ENCODE measurements at places on chromosomes 11 and 22.

- DNase-seq, result no peak
Measured at GRCh38 chr11:35160246-35160824, 21.4 kb downstream of the CD44 start.

DNA sequence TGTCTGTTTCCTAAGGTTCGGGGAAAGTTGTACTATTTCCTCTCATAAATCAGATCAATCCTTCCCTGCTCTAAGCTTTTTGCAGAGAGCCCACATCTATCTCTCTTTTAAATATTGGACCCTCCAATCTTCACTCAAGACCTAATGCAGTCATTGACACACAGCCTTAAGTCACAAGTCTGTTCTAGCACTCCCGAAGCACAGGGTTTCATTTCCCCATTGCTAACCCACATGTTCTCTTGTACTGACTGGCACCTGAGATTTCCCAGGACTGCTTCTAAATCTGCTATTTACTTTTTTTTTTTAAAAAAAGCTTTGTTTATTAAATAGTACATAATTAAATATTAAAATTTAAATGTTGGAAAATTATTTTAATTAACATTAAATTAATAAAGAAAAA lies 674.7 kb downstream of the TBC1D22A start:
- no peak for DNase-seq

DNA sequence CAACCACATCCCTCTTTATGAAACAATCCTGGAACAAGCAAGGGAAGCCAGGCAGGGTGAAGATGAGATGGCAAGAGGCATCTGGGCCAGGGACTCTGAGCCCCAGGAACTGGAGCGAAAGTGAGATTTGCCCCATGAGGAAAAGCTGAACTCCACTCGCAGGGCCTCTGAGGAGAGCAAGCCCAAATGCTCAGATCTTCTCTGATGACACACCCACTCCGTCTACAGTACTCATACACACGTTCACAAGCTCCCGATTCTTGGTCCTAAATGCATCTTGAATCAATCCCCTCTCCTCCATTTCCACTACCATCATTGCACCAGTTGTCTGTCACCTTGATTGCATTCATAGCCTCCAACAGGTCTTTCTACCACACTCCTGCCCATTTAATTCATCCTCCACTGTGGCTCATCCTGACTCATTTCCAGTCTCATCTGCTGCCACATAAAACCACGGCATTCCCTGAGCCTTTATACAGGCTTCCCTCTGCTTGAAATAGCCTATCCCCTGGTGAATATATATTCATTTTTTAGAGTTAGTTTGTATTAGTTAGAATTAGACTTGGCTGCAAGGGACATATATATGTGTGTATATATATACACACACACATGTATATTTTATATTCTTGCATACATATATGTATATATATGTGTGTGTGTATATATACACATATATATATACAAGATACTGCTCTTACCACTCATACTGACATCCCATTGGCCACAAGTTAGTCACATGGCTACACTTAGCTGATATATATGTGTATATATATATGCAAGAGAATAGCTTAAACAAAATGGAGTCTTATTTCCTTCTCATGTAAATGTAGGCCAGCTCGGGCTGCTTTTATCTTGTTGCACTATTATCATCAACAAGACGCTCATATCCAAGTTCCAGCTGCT lies 1.4 kb upstream of the APOA5 start:
- no peak for DNase-seq

DNA sequence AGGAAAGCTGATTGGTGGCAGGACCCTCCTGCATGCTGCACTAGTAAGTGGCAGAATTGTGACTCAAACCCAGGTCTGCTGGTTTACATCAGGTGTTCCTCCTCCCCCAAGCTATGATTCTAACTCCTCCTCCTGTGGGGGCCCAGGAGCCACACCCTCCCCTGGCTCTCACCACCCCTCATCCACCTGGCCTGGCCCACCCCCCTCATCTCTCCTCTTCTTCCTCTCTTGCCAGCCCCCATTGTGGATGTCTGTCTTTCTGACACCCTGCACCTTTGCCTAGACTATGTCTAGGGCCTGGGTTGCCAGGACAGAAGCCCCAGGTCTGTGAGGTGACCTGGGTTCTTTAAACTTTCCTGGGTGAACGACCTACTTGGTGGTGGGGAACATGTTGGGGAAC lies 59.9 kb downstream of the GRIK4 start:
- no peak for DNase-seq

- DNase-seq, result no peak
Measured at GRCh38 chr11:103842795-103843194, 193.6 kb upstream of the DDI1 start.

DNA sequence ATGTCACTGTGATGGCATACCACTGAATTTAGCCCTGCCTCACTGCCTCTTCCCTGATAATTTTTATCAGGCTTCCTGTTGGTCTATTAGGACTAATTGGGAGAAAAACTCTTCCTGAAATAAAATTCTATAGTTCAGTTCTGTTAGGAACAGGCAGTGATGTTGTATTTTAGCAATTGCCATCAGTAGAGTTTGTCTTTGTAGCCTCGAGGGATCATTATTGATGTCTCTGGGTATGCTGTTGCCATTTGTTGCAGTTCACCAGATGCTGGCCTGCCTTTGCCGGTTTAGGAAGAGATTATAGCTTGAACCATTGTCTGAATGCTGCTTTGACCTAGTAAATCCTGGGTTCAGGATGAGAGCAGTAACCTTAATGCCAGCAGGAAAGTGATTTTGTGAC lies 41.0 kb downstream of the KDM2A start:
- DNase-seq, result no peak
